ENCODE measurements at places on chromosomes 2 and 18.

DNA sequence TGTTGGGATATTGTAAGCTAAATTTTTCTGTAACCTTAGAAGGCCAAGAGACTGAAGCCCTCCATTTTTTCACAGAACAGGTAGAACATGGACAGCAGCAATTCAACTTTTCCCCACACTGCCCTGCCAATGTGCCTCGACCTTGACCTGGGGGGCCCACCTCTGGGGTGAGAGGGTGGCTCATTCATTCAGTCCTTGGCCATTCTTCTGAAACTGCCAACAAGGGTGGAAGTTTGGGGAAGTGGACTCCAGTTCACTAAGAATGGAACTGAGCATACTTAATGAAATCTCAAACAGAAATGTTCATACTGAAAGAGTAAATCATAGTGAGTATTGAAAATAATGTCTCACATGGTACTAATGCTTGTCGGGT is 1.1 kb downstream of the EEF1B2 start:
- no peak for DNase-seq

GRCh38 chr2:122251158-122251557 is 495.7 kb downstream of the TSN start:
- no peak for DNase-seq

GRCh38 chr2:150939087-150939486 is 322.6 kb downstream of the RBM43 start:
- no peak for DNase-seq

- DNase-seq = no peak
Measured at GRCh38 chr2:153059338-153060052, 341.1 kb downstream of the ARL6IP6 start.

GRCh38 chr2:17136877-17137276 is 381.4 kb downstream of the RAD51AP2 start:
- DNase-seq = no peak

- DNase-seq = peak; percentile 69
Measured at GRCh38 chr2:168434146-168434545, 21.9 kb upstream of the CERS6 start.

GRCh38 chr2:98804736-98805135 is 73.8 kb upstream of the MGAT4A start:
- no peak for DNase-seq

DNA sequence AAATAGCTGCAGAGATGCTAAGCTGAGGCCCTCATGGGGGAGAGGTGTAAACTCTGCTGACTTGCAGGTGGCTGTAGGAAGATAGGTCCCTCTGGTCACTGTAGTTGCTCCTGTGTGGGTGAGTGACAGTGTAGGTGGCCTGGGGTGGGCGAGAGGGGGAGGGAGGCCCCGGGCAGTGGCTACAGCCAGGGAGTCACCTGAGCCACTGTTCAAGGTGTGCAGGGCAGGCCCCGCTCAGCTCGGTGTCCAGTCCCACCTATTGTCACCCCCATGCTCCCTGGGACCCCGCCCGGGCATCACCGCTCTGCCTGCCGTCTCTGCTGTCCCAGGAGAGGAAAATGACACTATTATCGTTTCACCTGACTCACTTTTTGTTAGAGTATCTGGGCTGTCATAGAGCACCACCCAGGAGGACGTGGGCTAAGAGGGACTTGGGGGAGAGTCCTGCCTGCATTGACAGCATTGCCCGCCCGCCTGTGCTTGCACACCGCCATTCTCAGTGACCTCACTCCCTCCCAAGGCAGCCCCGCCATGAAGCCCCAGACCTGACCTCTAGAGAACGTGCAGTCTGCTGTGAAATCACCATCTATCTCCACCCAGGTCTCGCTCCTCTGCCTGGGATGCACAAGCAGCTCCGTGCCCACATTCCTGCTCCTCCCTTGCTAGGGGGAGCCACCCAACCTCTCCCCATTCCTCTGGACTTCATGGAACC is 29.2 kb downstream of the COPS9 start:
- no peak for DNase-seq

GRCh38 chr18:67261931-67262552 is 254.5 kb downstream of the DSEL start:
- DNase-seq = no peak

DNA sequence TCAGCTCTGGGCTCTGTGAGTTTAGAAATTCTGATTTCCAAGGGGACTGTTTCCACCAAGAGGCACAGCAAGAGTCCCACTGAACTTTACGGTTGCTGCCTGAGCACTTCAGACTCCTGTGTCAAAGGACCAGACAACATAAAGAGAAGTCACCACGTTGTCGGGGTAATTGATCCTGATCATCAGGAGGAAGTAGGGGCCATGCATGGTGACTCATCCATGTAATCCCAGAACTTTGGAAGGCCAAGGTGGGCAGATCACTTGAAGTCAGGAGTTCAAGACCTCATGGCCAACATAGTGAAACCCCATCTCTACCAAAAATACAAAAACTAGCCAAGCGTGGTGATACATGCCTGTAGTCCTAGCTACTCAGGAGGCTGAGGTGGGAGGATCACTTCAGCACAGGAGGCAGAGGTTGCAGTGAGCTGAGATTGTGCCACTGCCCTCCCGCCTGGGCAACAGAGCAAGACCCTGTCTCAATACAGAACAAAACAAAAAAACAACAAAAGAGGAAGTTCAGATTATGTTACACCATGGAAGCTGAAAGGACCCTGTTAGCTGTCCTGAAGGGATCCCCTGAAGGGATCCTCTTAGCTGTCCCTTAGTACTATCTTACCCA is 9.4 kb upstream of the ASXL2 start:
- no peak for DNase-seq

- DNase-seq = no peak
Measured at GRCh38 chr2:149141046-149141445, 102.5 kb downstream of the LYPD6B start.

DNA sequence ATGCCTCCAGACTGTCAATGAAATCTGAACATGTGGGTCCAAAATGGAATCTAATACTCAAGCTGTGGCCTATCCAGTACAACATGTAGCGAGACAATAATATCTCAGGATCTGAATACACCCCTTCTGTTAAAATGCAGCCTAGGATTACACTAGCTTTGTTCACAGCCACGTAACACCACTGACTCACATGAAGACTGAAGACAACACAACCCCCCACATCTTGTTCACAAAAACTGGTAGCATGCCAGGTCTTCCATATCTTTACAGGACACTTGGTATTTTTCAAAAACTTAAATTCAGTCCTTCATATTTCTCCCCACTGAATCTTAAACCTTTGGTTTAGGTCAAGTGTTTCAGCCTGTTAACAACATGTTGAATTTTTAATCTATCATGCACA is 84.2 kb downstream of the SLC8A1 start:
- no peak for DNase-seq

GRCh38 chr2:64398516-64399129 is 55.3 kb upstream of the LGALSL start:
- no peak for DNase-seq

DNA sequence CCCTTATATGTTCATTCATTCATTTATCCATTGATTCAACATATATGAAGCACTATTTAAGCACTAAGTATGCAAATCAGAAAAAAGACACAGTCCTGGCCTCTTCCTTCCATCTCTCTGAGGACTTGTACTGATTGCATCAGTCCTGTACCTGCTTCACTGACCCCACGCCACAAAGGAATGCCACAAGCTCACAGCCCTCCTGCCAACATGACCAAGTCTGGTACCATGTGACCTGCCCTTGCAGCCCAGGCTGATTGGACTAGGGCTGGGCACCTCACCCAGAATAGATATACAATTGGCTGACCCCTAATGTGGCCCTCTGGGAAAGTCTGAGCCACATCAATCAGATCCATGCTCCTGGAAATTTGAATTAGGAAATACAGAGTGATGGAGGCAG is 196.6 kb downstream of the AGPS start:
- no peak for DNase-seq

DNA sequence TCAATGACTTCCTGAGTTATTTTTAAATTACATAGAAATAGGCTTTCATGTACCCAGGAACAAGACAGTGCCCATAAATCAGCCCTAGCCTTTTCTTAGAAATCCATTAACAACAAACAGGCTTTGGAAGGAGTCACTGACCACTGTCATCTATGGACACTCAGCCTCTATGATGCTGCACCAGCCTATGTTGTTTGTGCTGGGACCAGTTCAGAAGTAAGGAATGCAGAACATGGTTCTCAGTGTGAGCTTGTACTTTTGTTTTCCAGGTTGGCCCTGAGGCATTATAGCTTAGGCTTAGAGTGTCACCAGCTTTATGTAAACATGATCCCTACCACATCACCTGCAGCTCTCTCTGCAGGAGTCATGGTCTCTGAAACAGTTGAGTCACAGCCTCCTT is 335.7 kb upstream of the CDH7 start:
- DNase-seq = no peak

- no peak for DNase-seq
Measured at GRCh38 chr2:101617796-101618195, 79.7 kb upstream of the MAP4K4 start.

DNA sequence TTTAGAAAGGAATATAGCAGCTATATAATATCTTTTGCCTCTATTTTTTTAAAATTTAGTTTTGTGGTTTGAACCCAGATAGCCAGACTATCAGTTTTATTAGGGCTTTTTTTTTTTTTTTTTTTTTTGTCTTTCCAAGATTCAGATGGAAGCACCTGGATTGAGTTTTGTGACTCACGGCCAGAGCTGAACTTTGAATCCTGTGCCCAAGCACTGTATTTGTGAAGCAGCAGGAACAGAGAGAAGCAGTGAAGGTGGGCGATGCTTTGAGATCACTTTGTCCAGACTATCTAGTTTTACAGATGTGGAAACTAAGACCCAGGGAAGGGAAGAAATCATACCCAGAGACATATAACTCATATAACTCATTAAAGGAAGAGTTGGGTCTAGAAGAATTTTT is 33.9 kb downstream of the RPL37A start:
- no peak for DNase-seq

GRCh38 chr18:55018602-55019001 is 59.3 kb upstream of the CCDC68 start:
- no peak for DNase-seq

DNA sequence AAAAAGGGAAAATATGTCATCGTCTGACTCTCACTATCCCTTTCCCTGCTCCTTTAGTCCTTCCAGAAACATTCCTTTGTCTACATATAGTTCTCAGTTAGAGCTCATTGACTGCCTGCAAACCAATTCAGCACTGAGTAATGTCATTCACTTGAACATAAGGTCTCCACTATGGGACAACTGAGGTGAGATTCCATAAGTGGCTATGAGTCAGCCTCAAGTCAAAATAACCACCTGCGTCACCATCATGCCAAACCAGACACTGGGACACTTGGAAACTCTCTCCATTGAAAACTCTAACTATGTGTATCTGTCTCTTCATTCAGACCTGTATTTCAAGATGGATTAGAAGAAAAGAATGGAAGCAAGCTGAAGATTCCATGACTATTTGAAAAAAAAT is 878.0 kb upstream of the PIK3C3 start:
- DNase-seq = no peak

DNA sequence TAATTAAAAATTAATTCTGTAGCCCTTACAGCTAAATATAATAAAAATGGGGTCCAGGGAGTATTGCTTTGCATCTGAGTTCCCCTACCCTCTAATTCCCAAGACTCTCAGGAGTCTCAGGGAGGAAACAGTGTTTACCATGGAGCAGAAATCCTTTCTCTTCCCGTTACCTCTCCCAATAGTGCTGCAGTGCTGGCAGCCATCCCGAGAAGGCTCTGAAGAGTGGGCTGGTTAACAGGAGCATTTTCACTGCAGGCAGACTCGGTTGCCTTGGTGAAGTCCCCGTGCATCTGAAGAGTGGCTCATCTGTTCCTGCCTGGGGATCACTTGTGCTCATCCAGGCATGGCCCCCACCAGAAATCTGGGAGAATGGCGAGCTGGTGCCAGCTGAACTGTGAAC is 41.8 kb upstream of the TMEM178A start:
- peak; percentile 72 for DNase-seq

GRCh38 chr2:224983712-224984554 is 58.3 kb downstream of the DOCK10 start:
- peak; percentile 59 for DNase-seq

GRCh38 chr18:77093067-77093430 is 39.5 kb downstream of the MBP start:
- DNase-seq = no peak

DNA sequence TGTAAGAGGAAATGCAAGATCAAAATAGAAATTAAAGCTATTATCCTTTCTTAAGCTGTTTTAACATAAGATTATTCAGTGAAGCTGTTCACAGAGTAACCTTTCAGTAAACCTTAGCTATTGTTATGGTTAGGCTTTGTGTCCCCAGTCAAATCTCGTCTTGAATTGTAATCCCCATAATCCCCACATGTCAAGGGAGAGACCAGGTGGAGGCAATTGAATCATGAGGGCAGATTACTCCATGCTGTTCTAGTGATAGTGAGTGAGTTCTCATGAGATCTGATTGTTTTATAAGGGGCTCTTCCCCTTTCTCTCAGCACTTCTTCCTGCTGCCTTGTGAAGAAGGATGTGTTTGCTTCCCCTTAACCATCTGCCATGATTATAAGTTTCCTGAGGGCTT is 424.4 kb downstream of the DSEL start:
- DNase-seq = no peak

GRCh38 chr2:205775097-205775877 is 93.0 kb downstream of the NRP2 start:
- peak; percentile 23 for DNase-seq

DNA sequence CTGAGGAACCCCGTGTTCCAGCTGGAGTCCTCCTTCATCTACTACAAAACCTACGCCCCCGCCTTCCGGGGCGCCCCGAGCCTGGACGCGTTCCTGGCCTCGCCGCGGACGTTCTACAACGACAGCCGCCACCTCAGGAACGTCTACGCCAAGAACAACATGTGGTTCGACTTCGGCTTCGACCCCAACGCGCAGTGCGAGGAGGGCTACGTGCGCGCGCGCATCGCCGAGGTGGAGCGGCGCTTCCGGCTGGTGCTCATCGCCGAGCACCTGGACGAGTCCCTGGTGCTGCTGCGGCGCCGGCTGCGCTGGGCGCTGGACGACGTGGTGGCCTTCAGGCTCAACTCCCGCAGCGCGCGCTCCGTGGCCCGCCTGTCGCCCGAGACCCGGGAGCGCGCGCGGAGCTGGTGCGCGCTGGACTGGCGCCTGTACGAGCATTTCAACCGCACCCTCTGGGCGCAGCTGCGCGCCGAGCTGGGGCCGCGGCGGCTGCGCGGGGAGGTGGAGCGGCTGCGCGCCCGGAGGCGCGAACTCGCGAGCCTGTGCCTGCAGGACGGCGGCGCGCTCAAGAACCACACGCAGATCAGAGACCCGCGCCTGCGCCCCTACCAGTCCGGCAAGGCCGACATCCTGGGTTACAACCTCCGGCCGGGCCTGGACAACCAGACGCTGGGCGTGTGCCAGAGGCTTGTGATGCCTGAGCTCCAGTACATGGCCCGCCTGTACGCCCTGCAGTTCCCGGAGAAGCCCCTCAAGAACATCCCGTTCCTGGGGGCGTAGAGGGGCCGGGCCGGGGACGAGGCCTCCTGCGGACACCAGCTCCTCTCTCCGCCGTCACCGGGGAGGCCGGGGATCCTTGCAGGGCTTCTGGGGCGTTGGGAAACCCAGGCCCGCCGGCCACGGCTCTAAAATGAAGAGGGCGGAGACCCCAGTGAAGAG is 5.3 kb upstream of the NEU4 start:
- DNase-seq = peak; percentile 20

DNA sequence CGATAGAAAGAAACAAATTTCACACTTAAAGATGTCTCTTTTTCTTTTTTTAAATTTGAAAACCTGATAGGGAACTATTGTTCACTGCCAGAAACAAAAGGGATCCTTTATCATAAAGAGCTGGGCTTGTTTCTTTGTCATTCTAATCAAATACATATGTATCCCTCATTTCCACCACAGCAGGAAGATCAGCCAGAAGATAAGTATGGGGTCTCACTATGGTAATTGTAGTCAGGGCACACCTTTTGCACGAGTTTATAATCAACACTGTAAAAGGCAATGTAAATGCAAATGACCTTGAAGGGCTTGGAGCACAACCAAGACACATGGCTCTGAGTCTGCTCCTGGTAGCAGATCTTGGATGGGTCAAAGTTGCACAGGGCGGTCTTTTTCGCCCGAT is 109.5 kb downstream of the NXPH2 start:
- DNase-seq = no peak

All from NCI-H1092 (cell line).